RWPE1 (cell line): ENCODE measurements at places on chromosomes 4 and X.

DNA sequence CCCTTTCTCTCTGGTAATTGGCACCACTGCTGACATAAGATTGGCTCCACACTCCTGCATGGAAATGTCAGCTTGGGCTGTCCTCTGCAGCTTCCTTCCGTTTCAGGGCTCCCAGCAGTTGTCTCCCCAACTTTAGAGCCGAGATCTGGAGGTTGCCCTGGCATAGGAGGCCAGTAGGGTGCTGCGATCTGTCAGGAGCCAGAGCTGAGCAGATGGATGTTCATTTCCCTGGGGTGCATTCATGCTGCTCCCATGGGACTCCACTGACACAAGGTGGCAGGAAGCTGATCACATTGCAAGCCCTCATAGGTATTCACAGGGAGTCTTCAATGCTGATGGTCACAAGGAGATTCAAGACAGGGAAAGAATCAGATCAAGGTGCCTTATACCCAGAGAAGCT is 116.6 kb upstream of the RAI2 start:
- no peak for DNase-seq

DNA sequence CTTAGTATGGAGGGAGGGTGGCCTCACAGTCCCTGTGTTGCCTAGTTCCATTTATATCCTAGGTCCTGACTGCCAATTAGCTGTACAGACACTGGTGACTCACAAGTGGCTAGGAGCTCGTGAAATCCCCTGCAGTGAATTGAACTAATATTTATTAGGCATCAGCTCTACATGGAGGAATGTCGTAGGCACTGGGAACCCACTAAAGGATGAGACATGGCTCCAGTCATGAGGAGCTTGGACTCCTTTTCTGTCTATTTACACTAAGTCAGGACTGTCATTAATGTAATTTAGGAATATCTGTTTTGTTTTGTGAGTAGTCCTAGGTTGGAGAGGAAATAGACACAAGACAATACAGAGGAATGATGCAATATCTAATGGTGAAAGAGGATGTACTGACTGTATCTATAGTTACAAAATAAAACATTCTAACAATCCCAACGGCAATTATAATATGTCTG is 67.7 kb downstream of the MID1IP1 start:
- DNase-seq, result peak; percentile 20

DNA sequence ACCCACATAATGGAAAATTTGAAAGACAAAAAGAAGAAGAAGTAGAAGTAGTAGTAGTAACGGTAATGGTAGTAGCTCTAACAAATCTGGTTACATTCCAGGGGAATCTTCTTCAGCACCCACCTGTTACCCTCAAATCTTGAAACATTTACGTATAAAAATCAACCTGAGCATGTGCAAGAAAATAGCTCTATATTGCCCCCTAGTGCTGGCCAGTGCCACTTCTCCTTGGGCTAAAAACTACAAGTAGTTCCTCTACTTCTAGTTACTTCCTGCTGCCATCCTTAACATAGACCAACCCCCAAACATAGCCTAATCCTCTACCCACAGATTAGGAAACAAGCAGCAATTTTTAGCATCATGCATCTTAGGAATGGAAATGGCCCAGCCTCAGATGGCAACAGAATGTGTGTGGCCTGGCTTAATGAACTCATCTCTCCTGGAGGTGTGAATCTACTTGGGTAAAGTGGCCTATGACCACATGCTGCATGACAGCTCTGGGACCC is 3.1 kb downstream of the PDGFC start:
- DNase-seq, result peak; percentile 41

DNA sequence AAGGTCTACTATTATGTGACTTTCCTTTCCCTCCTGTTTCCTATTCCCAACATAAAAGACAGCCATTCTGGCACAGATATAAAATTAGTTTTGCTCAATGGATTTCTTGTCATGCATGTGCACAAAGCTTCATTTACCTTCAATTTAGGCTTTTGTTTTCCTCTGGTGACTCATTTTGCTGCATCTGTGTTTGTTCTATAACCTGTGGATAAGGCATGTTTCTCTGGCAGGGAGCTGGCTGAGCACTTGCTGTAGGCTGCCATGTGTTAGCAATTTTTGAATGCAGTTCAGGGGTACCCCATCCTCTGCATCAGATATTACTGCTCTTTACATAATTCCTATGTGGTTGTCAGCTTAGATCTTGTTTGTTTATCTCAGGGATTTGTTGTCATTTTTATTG is 202.8 kb upstream of the GRID2 start:
- no peak for DNase-seq

- DNase-seq, result no peak
Measured at GRCh38 chr4:791898-792625, 33.9 kb downstream of the CPLX1 start.

DNA sequence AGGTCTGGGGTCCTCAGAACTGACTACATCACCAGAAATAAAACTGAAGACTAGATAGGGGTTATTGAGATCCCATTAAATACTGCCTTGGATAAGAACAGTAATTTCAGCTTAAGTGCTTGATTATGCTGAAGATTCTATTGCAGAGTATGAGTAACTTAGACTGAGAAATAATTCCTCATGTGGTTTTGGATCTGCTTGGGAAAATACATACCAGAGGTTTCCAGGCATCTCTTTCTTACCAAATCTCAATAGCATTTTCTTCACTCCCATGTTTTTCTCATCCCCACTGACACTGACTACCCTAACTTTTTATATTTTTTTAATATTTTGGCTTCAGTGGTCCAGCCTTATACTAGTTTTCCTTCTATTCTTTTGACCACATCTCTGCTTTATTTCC is 92.0 kb upstream of the TEX13D start:
- DNase-seq, result no peak

GRCh38 chr4:42574870-42575430 is 82.0 kb downstream of the ATP8A1 start:
- DNase-seq, result no peak

GRCh38 chr4:140874056-140874455 is 117.9 kb upstream of the TBC1D9 start:
- DNase-seq, result no peak

DNA sequence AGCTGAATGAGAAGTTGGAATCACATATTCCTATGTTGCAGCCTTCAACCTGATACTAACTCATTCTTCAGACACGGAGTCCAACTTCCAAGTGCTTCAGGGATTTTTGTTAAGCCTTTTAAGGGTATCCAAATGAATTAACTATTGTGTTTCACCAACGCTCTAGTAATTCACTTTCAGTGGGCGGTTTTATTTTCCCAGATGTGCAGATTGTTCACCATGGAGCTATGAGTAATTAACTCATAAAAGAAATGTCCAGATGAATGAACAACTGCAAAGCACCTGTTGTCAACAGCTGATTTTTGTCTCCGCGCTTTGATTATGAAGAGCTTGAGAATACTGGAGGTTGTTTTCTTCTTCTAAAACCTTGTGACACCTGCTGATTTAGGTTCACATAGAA is 187.6 kb downstream of the CBR4 start:
- no peak for DNase-seq

DNA sequence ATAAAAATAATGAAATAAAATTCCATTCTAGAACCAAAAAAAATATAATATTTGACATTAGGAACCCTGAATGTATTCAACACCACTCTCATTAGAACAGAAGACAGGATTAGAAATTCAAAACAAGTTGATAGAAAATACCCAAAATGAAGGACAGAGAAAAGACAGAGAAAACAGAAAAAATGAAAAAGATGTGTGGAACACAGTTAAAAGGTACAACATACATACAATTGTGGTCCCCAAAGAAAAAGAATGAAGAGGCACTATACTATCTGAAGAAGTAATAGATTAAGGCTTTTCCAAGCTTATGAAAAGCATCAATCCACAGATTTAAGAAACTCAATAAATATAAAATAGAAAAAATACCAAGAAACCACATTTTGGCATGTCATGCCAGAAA is 16.4 kb downstream of the ANKRD50 start:
- DNase-seq, result no peak

- no peak for DNase-seq
Measured at GRCh38 chrX:109880629-109881028, 122.3 kb upstream of the TMEM164 start.

- no peak for DNase-seq
Measured at GRCh38 chrX:86348669-86349068, 200.4 kb downstream of the DACH2 start.

GRCh38 chr4:165631208-165631894 is 241.7 kb upstream of the TLL1 start:
- DNase-seq, result peak; percentile 29

GRCh38 chr4:25939330-25939729 is 25.3 kb downstream of the SMIM20 start:
- no peak for DNase-seq

- DNase-seq, result no peak
Measured at GRCh38 chr4:54727346-54727745, 69.6 kb downstream of the KIT start.

- DNase-seq, result no peak
Measured at GRCh38 chr4:27366104-27366823, 505.6 kb downstream of the STIM2 start.

DNA sequence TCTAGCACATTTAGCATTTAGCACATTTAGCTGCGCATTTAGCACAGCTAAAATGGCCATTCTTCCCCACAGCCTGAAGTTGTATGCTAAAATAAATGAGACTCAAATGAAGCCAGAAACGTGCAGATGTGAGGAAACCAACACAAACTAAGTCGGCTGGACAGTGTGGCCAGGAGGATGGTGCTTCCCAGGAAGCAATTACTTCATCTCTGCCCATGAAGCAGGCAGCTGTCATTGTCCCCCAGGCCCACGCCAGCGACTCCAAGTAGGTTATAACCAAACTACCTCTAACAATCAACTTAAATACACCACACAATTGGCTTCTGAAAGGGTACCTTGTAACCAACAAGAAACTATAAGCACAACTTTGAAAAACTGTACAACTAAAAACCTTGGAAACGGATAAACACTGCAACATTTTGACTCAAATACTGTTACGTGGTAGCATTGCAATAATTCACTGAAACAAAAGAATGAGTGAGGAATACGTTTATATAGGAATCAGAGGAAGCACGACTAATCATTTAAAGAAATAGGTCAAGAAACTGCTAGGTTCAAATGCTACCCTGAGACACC is 39.2 kb downstream of the AFAP1 start:
- DNase-seq, result no peak

- DNase-seq, result peak; percentile 65
Measured at GRCh38 chr4:111943796-111944203, 201.5 kb upstream of the FAM241A start.

DNA sequence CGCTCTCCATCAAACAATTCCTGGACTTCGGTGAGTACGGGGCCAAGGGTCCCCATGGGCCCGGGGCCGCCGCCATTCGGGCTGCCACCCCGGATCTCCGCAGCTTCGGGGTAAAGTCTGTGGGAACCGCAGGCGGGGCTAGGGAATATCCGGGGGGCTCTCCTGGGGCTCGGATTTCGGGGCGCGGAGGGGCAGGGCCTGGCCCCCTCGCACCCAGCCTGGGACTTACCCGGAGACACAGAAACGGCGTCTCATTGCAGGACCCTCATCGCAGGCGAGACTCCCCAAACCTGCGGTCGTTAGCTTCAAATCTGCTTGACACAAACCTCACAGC is 413 bp downstream of the PDK3 start:
- DNase-seq, result no peak

GRCh38 chr4:3070709-3071500 is 3.4 kb downstream of the HTT-AS start:
- DNase-seq, result no peak

- DNase-seq, result no peak
Measured at GRCh38 chr4:4618847-4619246, 77.0 kb upstream of the STX18 start.

DNA sequence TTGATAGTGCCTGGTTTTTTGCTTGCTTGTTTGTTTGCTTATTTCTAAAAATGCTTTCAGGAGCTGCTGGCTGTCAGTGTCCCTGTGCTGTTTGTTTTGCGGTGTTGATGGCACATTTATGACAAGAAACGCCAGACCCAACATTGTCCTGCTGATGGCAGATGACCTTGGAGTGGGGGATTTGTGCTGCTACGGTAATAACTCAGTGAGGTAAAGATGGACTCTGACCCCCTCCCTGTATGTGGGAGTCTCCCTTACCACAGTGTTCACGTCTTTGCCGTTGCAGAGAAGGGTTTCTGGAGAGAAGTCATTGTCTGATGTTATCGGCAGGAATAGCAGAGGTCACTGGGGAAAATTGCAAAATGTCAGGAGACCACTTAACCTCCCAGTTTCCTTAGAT is at the start of gene ARSH:
TSS of gene ARSH (plus strand) at position 52 of the 400 bp plus-strand sequence. CDS start at position 119, 67 bp downstream.
- no peak for DNase-seq

- no peak for DNase-seq
Measured at GRCh38 chr4:2787230-2788100, 5.4 kb upstream of the SH3BP2 start.

GRCh38 chrX:86148594-86148993 is 343 bp downstream of the DACH2 start:
- DNase-seq, result no peak

DNA sequence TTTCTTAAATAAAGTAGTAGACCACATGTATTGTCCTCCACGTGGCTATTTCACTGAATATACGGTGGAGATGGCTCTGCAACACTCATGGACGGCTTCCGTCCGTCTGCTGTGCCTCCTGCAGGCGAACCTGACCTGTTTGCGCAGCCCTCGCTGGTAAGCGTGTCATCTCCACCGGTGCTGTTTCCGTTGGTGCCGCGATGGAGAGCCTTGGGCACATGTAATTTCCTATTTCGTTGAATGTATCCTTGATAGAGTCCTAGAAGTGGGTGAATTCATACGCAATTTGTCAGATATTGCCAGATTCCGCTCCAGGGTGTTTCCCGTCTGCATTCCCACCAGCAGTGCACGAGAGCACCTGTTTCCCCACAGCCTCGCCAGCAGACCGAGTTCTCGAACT is 48.5 kb downstream of the HTT-AS start:
- no peak for DNase-seq

DNA sequence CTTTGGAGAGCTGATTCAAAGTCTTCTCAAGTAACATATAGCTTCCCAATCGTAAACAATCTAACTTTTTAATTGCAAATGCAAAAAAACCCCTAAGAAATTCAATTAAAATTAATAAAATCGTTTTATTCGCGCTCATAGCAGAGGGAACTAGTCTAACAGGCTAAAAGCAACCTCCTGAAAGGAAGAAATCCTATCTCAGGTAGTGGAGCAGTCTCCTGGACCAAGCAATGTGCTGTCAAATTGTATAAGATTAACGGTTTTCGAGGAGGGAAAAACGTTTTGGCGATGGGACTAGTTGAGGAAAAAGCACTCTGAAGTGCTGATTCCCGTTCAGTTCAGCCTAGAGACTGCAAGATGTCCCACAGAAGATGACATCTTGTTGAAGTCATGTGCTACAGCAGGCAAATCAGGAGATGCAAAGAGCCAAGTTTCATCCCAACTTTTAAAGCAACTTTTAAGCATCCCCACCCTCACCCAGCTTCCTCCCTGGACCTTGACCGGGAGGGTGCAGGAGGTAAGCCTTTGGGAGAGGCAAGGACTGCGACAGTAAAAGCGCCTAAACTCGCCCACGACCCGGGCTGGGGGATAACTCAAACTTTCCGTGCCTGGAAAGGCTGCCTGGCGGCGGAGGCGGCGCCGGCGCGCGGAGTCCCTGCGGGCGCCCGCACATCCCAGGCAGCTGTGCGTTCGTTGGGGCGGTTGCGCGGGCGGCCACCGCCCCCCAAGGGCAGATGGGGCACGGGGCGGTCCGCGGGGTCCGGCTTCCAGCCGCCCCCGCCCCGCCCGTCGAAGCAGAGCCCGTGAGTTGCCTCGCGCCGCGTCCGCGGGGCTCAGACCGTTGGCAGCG is 784 bp downstream of the MAP7D3 start:
- peak; percentile 10 for DNase-seq
